ENCODE measurements at places on chromosomes 7 and 10.
A peak's percentile ranks its signal among the peaks of the same experiment; 100 is the strongest.

GRCh38 chr10:17454161-17455014 lies at the start of gene ST8SIA6:
TSS of gene ST8SIA6 (minus strand) at chr10:17454595. CDS start at chr10:17454255, 340 bp downstream.
- DNase-seq, result peak; percentile 16

- no peak for DNase-seq
Measured at GRCh38 chr10:62761115-62761514, 43.4 kb upstream of the ADO start.

DNA sequence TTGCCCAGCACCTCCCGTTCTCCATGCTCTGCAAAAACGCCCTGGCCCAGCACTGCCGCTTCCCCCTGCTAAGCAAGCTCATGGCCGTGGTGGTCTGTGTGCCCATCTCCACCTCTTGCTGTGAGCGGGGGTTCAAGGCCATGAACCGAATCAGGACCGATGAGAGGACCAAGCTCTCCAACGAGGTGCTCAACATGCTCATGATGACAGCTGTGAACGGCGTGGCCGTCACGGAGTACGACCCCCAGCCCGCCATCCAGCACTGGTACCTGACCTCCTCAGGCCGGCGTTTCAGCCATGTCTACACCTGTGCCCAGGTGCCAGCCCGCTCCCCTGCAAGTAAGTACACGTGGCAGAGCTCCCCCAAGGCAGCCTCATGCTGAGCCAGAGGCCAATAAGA lies 11.6 kb upstream of the ATP6V0E2 start:
- no peak for DNase-seq

DNA sequence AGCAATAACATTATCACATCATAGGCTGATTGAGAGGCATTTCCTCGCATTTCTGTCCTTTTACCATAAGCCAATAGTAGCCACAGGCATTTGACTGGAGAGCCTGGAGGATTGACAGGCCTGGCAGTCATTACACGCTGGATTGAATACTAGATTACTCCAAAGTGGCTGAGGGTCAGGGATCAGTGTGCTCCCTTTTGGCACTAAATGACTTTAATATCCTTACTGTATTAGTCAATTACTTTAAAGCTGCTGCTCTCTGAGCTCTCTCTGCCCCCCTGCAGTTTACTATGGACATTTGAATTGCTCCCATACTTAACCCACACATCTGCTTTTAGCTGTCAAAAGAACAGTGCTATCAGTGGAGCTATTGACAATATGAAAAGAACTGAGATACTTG lies 302.0 kb downstream of the TFEC start:
- DNase-seq, result no peak

DNA sequence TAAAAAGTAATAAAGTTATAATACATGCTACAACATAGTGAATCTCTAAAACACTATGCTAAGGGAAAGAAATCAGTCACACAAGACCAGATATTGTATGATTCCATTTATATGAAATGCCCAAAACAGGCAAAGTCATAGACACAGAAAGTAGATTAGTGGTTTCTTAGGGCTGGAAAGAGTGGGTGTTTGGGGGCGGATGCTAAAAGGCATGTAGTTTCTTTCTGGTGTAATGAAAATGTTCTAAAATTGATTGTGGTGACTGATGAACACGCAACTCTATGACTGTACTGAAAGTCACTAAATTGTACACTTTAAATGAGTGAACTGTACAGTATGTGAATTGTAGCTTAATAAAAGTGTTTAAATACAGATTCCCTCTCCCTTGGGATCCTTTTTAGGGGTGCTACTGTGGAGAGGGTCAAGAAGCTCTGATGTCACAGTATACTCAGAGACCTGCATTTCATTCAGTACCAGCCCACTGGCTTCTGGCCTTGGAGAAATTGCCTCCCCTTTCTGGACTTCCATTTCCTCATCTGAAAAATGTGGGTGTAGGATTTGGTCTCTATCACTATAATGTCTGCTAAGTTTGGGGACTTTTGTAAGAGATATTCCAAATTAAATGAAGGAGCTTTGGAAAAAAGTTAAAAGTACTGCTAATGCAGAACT lies 46.4 kb downstream of the AOAH start:
- DNase-seq, result no peak

GRCh38 chr7:39375047-39375873 lies 190.9 kb upstream of the YAE1 start:
- DNase-seq, result no peak

DNA sequence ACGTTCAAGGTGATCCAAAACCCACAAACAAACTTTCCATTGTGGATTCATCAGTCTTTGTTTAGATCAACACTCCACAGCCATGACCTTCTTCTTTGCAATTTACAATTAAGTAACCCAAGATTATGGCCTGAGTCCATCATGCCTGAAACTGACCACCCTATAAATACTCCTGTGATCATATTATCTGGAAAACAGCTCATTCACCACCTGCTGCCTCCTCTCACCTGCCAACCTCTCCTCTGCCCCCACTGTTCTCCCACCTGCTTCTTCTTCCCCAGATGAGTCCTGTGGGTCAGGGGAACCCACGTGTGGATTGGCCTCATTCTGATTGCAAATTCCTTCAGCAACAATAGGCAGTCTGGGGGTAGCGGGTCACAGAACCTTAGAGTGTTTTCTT lies 81.4 kb downstream of the ABLIM1 start:
- DNase-seq, result no peak

DNA sequence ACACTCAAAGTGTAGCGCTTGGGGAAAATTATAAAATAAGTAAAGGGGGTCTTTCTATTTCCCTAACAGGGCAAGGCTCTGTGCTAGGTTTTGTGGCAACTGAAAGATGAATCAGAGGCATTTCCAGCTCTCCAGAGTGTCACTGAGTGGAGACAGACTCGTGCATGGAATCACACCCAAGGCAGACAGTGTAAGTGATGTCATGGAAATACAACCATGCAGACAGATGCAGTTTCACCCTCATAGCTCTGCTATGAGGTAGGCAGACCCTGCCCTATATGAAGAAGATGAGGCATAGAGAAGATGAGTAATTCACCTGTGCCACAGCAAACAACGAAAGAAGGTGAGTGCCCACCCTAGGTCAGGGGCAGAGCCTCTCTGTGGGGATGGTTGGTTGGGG lies 57.2 kb upstream of the PITRM1 start:
- DNase-seq, result no peak
